CMK (cell line): ENCODE measurements at places on chromosomes 6 and 20.

GRCh38 chr20:50385733-50386640, 124.2 kb upstream of the PTPN1 start:
- DNase-seq: peak; percentile 62

- no peak for DNase-seq
Observed at GRCh38 chr6:54419885-54420284, 111.6 kb downstream of the TINAG start.

DNA sequence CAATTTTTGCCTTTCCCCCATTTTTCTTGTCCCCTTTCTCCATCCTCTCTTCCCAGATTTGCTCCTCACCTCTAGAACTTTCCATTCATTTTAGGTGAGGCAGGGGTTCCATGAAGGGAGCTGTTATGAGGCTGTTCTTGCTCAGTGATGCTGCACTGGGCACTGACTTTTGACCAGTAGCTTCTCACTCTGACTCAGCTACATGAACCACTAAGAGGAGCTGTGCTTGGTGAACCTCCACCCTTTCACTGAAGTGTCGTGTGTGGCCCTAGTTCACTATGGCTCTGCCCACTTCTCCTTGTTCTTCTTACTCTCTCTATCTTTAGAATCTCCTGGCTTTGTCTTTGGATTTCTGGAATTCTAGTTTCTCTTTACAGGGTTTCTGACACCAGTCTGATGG, 307.1 kb upstream of the RNF24 start:
- DNase-seq: no peak

DNA sequence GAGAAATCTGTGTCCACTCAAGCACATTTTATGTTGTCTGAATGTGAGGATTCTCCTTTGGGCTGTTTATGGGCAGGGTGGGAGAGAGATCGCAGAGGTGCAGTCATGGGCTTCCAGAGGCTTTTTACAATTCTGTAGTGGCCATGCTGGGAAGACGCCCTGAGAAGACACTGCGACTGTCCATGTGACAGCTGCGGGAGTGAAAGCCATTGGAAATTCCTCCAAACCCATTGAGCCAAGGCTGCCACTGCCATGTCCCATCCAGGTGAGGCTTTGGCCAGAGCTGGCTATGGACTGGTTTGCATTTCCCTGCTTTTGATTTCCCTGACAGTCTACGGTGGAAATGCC, 216.9 kb upstream of the ECI2 start:
- DNase-seq: no peak

DNA sequence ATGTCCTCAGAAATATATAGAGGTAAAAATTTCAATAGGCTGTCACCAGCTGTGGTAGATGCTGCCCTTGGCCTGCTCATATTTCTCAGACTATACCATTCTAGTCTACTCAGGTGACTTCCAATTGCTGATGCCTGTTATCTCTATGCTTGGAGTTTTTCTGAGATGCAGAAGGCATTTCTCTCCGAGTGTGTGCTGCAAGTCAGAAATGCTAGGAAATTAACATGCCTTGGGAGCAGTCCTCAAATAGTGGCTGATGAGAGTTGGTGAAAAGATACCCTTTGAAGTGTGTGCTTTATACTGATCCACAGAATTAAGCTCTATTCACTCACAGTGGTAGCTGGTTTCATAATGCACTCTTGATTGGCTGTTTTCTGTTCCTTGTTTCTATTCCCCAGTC, 43.2 kb upstream of the PKIB start:
- DNase-seq: no peak
